Stimulated activated CD4-positive, alpha-beta T cell treated with anti-CD3 and anti-CD28 coated beads, Interleukin-2, amount 100 ng/mL, for 48 hours (primary cell): ENCODE measurements at places on chromosomes 12 and 14.

- DNase-seq: no peak
Observed at GRCh38 chr14:101253948-101254347, 307.3 kb upstream of the DIO3 start.

DNA sequence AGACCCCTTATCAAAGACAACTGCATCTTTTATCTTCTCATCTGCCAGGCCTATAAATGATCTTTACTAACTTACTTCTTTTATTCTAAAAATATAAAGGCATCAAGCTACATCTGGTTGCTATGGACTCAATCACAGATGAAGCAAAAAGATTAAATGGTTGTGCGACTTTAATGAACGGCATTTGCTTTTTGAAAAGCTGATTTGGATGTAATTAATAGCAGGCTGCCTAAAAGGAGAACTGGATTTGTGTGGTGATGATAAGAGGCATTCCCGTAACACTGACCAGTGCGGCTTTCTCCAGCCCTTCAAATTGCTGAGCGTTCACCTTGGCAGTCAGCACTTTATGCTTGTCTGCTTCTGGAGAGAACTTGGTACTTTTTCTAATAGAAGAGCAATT, 103.8 kb downstream of the ARMH4 start:
- no peak for DNase-seq

- DNase-seq: no peak
Observed at GRCh38 chr12:11756523-11756922, 107.0 kb downstream of the ETV6 start.

GRCh38 chr14:53715193-53715721, 241.4 kb downstream of the BMP4 start:
- no peak for DNase-seq

GRCh38 chr14:94392510-94392935, 4.1 kb upstream of the SERPINA1 start:
- DNase-seq: no peak

DNA sequence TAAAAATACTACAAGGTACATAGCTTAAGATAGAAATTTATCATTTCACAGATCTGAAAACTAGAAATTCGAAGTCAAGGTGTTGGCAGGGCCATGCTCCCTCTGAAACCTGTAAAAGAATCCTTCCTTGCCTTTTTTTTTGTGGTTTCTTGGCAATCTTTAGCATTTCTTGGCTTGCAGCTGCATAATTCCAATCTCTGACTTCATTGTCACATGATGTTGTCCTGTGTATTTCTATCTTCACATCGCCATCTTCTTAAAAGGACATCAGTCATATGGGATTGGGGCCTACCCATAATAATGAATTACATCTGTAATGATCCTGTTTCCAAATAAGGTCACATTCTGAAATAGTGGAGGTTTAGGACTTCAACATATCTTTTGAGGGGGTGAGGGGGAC, 250.4 kb downstream of the TMTC2 start:
- DNase-seq: no peak

GRCh38 chr12:9669534-9669933, at the start of gene CLEC2D:
Gene CLEC2D, plus strand, starts transcription at chr12:9669713. Its CDS starts 22 bp downstream, at chr12:9669735.
- no peak for DNase-seq

- DNase-seq: no peak
Observed at GRCh38 chr12:56236091-56236490, 6.2 kb downstream of the SLC39A5 start.

GRCh38 chr14:51880835-51881580, 20.6 kb downstream of the GNG2 start:
- no peak for DNase-seq

- DNase-seq: no peak
Observed at GRCh38 chr12:88445705-88446394, 134.4 kb downstream of the KITLG start.

DNA sequence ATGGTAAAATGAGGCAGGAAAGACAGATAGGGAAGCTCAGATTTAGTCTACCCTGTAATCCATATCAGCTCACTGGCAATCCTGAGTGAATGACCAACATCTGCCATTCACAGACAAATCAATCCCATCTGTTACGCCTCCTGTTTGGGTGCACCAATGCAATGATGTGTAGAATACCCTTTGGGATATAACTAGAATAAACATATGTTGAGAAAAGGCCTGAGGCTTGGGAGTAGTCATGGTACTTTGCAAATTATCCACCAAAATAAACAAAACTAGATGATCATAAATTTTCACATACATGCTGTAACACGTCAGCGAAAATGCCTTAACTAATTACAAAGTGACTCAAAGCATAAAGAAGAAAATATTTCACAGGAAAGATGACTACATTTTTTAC, 78.8 kb downstream of the KCNC2 start:
- DNase-seq: no peak

- no peak for DNase-seq
Observed at GRCh38 chr12:5008661-5009060, 35.0 kb upstream of the KCNA5 start.

GRCh38 chr14:38623661-38624060, 367.8 kb upstream of the CLEC14A start:
- DNase-seq: no peak

GRCh38 chr12:101552277-101552676, 42.5 kb upstream of the MYBPC1 start:
- no peak for DNase-seq

GRCh38 chr14:30960216-30960615, 65.2 kb upstream of the AP4S1 start:
- DNase-seq: no peak

GRCh38 chr14:99880651-99881420, 87.6 kb downstream of the EML1 start:
- no peak for DNase-seq

DNA sequence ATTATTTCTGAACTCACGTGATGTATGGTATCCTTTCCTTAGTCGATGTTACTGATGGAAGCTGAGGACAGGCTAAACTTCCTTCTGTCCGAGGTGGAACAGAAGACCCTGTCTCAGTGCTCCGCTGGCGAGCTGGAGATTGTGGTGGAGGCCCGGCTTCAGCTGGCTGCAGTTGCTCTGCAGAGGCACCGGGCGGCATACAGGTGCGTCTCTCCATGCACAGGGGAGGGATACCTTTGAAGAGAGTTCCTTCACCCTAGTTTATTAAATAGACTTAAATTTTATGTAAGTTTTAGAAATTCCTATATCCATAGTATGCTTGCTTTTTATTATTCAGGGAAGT, 186.7 kb upstream of the NEDD1 start:
- DNase-seq: no peak

DNA sequence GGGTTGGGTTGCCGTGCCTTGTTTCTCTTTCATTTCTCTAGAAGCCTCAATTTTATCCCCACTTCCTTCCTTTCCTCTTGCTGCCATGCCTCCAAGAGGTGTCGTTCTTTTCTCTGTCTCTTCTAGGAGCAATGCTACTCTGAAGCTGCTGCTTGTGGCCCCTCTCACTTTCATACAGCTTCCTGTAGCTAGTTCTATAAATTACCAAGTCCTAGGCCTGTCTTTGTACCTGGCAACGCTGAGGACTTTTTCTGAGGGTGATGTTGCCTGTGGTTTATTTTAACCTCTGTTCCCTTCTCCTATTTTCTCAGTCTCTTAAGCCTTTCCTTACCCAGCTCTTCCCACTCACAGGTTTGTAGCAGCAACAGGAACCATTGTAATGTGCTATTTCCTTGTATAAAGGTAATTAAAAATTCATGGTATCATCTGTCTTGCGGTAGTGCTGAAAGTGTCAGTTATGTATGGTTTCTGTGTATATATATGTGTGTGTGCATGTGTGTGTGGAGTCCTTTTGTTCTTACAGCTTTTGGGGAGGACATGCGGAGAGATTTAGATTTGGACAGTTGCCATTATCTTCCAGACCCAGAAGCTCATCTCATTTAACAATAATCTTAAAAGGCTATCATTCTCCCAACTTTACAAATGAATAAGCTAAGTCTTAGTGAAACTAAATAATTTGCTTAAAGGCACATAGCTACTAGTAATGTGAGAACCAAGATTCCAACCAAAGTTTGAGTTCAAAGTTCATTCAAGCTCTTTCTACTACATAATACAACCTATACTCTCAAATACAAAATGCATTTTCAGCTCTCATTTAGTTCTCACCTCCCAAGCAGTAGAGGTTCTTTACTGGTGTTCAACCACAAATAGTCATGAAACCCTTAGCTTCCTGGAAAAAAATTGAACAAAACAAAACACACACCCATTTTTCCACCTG, 43.8 kb downstream of the DDHD1 start:
- peak; percentile 43 for DNase-seq

GRCh38 chr12:8771072-8771471, 51.3 kb upstream of the A2ML1 start:
- DNase-seq: no peak

DNA sequence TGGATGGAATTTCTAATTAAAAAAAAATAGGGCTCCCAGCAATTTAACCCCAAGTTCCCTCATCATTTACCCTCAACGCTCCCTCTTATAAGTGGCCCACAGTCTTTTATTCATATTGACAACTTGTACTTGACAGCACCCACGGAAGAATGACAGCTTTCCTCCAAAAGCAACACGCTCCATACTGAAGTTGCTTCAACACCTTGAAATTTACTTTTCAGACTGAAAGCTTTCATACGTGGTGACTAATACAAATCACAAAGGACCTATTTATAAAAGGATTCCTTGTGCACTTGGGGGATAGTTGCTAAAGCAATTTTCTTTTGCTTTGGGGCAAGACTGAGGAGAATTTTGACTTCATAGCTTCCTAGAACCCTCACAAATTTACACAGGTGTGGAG, 1629.4 kb upstream of the SEL1L start:
- DNase-seq: no peak
